ELR (cell line): ENCODE measurements at places on chromosomes 3 and 15.
A peak's percentile ranks its signal among the peaks of the same experiment; 100 is the strongest.

GRCh38 chr15:54017251-54017650 is 39.0 kb downstream of the UNC13C start:
- DNase-seq = no peak

GRCh38 chr3:164230385-164231094 is 847.8 kb downstream of the SI start:
- DNase-seq = peak; percentile 17

GRCh38 chr3:160707187-160707794 is 30.3 kb downstream of the ARL14 start:
- DNase-seq = peak; percentile 62

GRCh38 chr3:52398670-52399081 is 46.2 kb downstream of the SEMA3G start:
- DNase-seq = no peak

DNA sequence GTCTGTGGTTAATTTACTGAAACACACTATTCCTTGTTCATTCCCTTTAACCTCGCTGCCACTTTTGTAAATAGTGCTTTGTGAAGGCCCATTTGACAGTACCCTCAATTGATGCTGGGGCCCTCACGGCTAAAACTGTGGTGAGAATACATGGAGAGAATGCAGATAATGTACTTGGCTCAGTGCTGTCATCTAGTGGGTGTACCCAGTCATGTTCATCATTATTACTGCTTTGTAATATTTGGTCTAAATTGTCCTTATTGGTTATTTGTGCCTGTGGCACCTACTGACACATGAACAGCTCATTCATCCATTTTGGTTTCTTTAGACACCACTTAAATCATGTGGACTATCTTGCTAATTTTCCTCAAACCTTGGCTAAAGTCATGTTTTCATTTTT is 543.6 kb downstream of the EDEM1 start:
- no peak for DNase-seq

DNA sequence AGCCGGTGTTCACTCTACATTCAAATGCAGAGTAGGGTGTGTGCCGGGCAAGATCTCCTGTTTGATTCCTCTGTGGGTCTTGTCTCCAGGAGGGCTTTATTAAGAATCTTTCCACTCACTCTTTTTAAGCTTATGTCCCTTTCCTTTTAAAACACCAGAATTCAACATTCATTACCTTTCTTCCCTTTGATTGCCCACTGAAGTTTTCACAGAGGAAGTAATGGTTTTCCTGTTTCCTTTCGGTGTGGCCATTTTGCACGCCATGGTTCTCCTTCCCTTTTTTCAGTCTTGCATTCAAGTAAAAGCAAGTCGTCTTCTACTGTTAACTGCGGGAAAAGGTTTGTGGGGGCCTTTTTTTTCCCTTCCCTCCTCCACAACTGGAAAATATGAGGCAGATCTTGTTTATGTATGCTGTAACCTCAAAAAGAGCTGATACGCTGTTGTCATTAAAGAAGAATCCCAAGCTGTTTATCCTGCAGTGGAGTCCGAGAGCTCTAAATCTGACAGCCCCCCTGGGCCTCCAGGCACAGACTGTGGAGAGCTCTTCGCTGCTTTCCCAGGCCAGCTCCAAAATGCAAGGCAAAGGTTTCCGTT is 40.5 kb downstream of the FILIP1L start:
- peak; percentile 89 for DNase-seq

DNA sequence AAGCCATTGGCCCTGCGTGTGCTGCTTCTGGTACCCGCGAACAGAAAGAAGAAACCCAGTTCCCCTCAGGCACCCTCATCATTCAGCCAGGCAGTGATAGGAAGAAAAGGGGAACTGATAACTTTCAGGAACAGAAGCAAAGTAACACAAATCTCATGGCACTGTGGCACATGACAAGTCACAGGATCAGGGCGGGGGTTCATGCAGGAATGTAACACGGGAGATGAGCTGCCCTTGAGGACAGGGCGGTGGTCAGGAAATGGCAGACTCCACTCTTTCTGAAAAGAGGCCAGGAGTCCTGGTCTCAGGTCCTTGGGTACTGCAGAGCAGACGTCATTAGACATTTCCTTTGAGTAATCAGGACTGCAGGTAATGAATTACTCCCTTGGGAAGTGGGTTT is 95.5 kb downstream of the CCNL1 start:
- DNase-seq = no peak

GRCh38 chr15:41689834-41690233 is 29.6 kb downstream of the MGA start:
- no peak for DNase-seq

- no peak for DNase-seq
Observed at GRCh38 chr15:94177112-94177511, 54.2 kb upstream of the MCTP2 start.

DNA sequence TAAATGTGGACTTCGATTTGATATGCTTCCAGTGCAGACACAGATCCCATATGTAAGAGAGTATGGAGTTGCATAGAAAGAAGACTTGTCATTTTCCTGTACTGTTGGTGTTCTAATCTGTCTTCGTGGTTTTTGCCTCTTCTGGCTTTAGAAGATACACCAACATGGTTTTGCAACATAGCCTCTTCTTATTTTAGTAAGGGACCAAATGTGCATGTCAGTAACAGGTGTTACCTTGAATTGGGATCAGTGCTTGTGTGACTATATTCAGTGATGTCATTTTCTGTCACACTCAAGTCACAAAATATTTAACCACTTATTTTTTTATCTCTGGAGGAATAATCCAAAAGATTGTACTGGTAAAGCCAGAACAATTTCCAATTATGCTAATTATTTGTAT is 140.4 kb downstream of the SNRPN start:
- DNase-seq = no peak

GRCh38 chr3:103513003-103513402 is 1078.2 kb downstream of the ZPLD1 start:
- no peak for DNase-seq

- no peak for DNase-seq
Observed at GRCh38 chr3:77513542-77513941, 473.6 kb downstream of the ROBO2 start.

DNA sequence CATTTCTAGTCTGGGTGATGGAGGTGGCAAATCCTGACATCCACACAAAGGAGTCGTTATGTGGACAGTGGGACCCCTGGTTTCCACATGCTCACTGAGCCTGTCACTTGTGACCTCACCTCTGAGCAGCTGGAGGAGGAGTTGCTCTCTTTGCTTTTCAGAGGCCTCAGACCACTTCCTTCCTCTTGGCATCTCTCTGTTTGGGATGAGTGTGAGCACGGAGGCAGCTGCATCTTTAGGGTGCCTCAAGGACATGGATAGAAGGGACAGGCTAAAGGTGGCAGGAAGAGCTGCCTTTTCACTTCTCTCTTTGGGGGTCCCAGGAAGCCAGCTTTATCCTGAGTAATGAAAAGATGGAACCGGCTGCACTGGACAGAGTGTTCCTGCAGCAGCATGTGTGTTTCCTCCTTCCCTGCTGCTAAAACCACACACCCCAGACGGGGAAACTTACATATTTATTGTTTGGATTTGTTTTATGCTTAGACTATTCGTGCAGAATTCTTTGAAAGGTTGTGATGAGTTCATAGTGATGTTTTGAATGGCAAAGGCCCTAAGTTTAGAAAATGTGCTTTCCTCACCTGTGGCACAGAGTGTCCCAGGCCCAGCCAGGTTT is 31.8 kb downstream of the GPR171 start:
- DNase-seq = peak; percentile 30

DNA sequence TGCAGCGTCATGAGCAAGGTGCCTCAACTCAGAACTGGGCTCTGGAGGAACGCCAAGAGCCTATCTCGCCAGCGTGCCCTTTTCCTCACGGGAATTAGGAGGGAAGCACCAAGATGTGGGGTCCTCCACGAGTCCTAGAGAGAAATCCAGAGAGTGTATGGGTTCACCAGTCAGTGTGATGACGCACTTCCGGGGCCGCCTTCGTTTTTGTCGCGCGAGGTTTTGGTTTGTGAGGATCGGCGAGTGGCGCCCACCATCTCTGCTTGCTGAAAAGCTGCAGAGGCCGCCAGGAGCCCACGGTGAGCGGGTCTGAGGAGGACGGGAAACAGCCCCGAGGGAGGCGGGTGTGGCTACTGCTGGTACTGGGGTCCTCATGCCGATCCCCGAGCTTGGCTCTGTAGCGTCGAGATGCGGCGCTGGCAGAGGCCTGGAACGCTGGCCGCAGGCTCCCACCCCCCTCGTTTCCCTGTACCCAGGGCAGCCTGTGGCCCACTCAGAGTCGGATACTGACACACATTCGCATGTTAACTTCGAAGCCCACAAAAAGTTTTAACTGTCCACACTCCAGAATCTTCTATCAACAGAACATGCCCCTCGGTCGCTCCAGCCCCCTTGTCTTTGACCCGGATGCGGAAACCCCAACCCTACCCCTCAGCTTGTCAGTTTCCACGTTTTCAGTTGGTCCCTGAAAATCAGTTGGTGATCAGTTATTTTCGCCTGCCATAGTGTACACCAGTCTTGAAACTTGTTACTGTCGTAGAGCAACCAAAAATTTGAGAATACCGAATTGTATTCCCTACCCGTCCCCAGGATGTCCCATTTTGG is 30.4 kb downstream of the ZNF662 start:
- DNase-seq = no peak

DNA sequence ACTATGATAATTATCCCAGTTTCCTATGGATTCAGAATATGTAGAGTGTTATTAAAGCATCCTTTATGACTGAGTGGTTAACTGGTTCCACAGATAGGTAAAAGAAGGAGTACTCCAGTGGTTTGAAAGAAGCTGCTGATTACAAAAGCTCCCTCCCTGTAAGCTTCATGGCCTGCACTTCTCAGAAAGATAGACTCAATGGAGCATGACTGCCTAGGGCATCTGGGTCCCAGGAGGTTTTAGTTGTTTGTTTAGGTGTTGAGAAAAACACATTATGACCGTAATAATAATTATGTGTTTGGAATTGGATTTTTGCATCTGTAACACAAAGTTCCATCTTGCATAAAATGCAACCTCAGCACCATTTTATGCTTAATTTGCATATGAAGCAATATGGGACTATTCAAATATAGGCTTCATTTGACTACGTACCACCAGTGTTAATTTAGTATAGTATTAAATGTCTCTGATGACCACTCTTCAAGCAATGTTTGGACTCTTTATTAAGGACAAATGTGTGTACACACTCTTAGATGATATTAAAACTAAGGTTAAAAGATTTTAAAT is 121.1 kb downstream of the ROBO2 start:
- DNase-seq = no peak

- DNase-seq = peak; percentile 67
Observed at GRCh38 chr15:62254137-62254934, 89.3 kb upstream of the C2CD4B start.

- DNase-seq = peak; percentile 11
Observed at GRCh38 chr3:178097576-178097975, 438.7 kb upstream of the KCNMB2 start.

GRCh38 chr3:196513697-196514349 is 1.3 kb downstream of the SMCO1 start:
- DNase-seq = peak; percentile 86

GRCh38 chr15:52466134-52466701 is 62.5 kb downstream of the MYO5A start:
- DNase-seq = no peak

- DNase-seq = peak; percentile 77
Observed at GRCh38 chr15:74383695-74384565, 16.5 kb upstream of the CYP11A1 start.

- peak; percentile 10 for DNase-seq
Observed at GRCh38 chr3:192061426-192061825, 600.5 kb downstream of the PYDC2 start.

DNA sequence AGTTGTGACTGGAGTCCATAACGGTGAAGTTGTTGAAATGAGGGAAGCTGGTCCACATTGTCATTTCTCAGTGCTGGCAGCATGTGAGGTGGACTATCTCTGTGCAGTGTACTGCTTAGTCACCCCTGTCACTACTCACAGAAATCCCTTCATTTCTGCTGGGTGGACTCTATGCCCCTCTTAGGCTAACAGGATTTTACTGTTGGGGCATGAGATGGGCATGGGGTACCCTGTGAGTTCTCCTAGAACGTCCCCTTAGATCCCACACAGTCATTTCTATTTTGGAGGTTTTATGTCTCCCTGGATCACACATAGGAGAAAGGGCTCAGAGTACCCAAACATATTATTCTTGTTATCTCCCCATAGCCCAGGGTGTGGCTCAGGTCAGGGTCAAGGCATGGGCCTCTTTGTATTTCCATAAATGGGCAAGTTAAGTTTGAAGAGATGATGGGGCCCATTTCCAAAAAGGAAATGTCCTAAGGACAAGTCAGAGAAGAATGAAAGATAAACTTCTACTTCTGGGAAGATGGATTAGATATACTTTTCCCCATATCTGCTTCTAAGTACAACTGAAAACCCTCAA is 15.2 kb downstream of the P2RY1 start:
- DNase-seq = no peak

GRCh38 chr15:99090938-99091337 is 13.9 kb upstream of the SYNM start:
- no peak for DNase-seq

- DNase-seq = peak; percentile 98
Observed at GRCh38 chr15:39782441-39783138, at the start of gene FSIP1. TSS of gene FSIP1 (minus strand) at chr15:39782841. CDS start at chr15:39776524, 6,317 bp downstream.

GRCh38 chr3:101778385-101779046 is 495 bp upstream of the NXPE3 start:
- DNase-seq = no peak

DNA sequence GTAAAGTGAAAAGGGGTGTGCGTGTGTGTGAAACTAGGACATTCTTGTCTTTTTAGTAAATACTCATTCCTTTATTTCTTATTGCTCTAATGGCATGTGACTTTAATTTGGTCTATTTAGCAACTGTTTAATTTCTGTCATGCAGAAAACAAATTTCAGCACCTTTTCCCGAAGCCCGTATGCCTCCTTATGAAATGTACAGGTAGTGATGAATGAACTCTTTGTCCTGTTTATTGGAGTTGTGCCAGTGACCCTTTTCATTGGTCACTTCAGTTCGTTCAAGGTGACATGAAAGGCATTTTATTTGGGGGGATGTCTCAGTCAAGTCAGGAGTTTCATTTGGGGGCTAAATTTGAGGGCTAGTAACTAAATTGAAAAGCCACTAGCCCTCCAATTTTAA is 55.2 kb downstream of the ITPR1 start:
- no peak for DNase-seq

DNA sequence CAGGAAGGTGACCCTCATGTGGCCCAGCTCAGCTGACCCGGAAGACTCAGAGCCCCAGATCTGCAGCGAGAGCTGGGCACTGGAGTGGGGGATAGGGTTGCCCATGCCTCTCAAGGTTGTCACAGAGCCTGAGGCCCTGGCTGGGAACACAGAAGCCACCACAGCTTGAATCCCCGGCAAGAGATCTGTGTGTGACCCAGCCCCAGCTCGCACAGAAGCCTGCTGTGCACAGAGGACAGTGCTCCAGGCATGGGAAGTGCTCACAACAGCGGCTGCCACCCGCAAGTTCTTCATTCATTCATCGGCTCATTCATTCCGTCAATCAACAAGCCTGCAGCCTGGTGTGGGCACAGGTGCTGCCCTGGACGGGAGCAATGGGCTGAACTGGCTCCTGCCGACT is 36.4 kb downstream of the DNAJB8 start:
- no peak for DNase-seq
